Forelimb muscle (tissue), 1 donor: ENCODE measurements at places on chromosomes 16 and 17. TPM values are rescaled to one million over a fixed set of nuclear protein-coding genes. Genes with fewer than 3 reads are reported as not detected.

GRCh38 chr17:36938566-36939051 is 1.3 kb downstream of the LHX1 start:
- no peak for DNase-seq

GRCh38 chr17:17367931-17368330 is 64.8 kb downstream of the NT5M start:
- no peak for DNase-seq

KRTAP1-1 gene
- not detected for polyA plus RNA-seq

SLFN12 gene
- 6.7 TPM for polyA plus RNA-seq
